ENCODE measurements at places on chromosomes 5 and 9. TPM values are rescaled to one million over a fixed set of nuclear protein-coding genes. Genes with fewer than 3 reads are reported as not detected.

SIGMAR1 gene
- total RNA-seq: 165 TPM

SH3PXD2B gene
- 28.1 TPM for total RNA-seq

ANKRD34B gene
- not detected for total RNA-seq

FBXL7 gene
- total RNA-seq: 5.9 TPM

PCDHGA6 gene
- total RNA-seq: 21.6 TPM

APBA1 gene
- total RNA-seq: 0.13 TPM

F2R gene
- total RNA-seq: 83.3 TPM

SAXO1 gene
- not detected for total RNA-seq

SAPCD2 gene
- 30.6 TPM for total RNA-seq

EFNA5 gene
- 16.7 TPM for total RNA-seq

HRCT1 gene
- 0.33 TPM for total RNA-seq
